ENCODE measurements at places on chromosomes 2 and 18.
A peak's percentile ranks its signal among the peaks of the same experiment; 100 is the strongest.

GRCh38 chr2:208807756-208808155, 401.2 kb downstream of the PTH2R start:
- DNase-seq, result no peak

- no peak for DNase-seq
Observed at GRCh38 chr2:175620106-175620505, 382.0 kb downstream of the LNPK start.

- no peak for DNase-seq
Observed at GRCh38 chr2:120018549-120018948, 5.7 kb downstream of the EPB41L5 start.

DNA sequence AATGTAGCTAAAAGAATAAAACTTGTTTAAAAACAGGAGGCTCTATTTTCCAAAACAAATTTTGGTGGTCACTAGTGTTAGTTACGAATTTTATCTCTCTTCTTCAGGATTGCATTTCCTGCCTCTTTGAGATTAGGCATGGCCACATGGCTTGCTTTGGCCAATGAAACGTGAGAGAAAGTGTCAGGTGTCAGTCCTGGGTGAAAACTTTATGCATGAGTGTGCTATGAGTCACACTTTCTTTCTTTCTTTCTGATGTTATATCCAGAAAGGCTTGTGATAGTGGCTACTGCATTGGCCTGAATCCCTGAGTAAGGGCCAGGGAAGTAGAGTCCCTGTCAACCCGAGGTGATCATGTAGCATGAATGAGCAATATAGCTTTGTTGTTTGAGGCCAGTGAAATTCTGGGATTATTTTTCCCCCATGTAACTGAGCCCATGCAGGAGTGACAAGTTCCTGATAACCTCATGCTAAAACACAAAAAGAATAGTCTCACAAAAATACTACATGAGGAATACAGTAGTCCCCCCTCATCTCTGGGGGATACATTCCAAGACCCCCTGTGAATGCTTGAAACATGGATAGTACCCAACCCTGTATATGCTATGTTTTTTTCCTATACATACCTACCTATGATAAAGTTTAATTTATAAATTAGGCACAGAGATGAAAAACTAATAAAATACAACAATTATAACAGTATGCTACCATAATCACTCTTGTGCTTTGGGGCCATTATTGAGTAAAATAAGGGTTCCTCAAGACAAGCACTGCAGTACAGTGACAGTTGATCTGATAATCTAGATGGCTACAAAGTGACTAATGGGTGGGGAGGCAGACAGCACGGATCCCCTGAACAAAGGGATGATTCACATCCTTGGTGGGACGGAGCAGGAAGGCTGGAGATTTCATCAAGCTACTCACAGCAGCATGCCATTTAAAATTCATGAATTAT, 109.5 kb downstream of the CDC42EP3 start:
- peak; percentile 67 for DNase-seq

- no peak for DNase-seq
Observed at GRCh38 chr2:225806105-225806504, 406.6 kb downstream of the NYAP2 start.

- no peak for DNase-seq
Observed at GRCh38 chr18:79418236-79418635, 22.5 kb downstream of the NFATC1 start.

- peak; percentile 60 for DNase-seq
Observed at GRCh38 chr2:46615986-46616485, 136.7 kb downstream of the TMEM247 start.

DNA sequence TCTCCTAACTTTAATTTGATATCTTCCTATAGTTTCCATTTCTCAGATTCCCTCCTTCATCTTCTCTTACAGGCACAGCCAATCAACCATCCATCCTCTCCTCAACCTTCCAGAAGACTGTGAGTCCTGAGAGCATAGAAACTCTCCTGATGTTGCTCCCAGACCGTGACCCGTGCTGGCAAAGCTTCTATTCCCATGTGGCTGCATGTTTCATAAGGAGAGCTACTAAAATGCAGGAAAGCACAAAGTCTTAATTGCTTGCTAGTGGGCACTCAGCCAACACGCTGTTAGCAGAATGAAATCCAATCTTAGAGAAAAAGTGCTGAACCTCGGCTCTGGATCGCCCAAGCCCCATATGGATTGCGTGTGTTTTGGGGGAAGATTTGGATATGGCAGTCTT, 1244.7 kb upstream of the ZEB2 start:
- no peak for DNase-seq

DNA sequence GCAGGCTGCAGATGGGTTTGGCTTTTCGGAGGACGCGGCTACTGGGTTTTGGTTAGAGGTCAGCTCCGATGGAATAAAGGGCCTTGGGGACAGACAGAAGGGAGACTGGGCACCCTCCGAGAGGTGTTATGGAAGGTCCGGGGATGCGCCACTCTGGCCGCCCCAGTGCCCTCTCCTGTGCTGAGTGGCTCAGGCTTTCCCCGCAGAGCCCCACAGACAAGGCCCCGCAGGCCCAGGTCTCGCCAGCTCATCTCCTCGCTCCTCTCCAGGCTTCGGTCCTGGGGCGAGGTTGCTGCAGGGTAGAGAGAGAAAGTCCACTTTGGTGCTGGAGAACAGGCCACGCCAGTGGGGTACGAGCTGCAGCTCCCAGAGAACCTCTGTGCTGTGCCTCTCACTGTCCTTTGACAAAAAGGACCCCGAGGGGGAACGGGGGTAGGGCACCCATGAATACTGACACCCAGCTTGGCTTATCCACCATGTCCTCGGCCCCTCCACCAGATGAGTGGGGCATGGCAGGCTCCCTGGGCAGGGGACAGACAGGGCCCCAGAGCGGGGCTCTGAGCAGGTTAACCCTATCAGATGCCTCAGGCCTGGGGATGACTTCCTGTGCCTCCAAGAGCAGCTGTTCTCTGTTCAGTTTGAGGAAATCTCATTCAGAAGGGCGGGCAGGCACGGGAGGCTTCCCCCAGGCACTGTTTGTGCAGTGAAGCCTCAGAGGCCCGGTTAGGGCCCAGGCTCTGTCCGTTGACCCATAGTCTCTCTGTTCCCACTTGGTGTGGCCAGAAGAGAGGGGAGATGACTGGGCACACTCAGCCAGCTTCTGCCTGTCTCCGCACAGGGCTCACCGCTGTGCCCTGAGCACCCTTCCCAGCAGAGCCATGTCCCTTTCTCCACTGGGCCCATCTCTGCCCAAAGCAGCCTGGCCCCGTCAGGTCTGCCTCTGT, 15.7 kb upstream of the CNNM3 start:
- no peak for DNase-seq

GRCh38 chr2:232831496-232831895, 38.6 kb upstream of the SNORC start:
- DNase-seq, result no peak

GRCh38 chr2:162372818-162373217, 28.9 kb downstream of the GCA start:
- no peak for DNase-seq

DNA sequence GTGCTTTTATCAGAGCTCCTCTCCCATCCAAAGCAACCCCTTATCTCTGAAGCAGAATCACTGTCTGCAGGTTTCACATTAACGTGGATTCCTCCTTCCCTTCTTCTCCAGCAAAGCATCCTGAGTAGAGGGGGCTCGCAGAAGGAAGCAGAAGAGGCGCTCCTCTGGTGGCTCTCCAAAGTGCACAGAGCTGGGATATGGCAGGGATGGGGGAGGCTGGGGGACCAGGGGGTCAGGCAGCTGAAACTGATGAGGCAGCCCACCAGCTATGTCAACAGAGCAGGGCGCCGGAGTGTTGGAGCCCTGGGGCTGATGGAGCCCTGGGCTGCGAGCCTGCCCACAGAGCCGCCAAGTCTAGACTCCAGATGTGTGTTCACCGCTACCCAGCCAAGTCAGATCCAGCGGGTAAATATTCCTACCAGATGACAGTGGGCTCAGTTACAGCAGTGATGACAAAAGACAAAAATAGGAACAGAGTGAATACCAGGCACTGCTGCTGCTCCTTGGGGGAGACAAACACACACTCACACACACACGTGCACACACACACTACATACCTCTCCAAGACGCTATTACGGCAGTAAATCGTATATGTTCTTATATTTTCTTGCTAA, 678.3 kb upstream of the ID2 start:
- DNase-seq, result peak; percentile 55

GRCh38 chr2:167544602-167545001, 656.3 kb downstream of the XIRP2 start:
- no peak for DNase-seq

GRCh38 chr2:219228041-219228910, 1.2 kb downstream of the ATG9A start:
- DNase-seq, result peak; percentile 50

- no peak for DNase-seq
Observed at GRCh38 chr18:22828171-22828570, 105.0 kb upstream of the RBBP8 start.

DNA sequence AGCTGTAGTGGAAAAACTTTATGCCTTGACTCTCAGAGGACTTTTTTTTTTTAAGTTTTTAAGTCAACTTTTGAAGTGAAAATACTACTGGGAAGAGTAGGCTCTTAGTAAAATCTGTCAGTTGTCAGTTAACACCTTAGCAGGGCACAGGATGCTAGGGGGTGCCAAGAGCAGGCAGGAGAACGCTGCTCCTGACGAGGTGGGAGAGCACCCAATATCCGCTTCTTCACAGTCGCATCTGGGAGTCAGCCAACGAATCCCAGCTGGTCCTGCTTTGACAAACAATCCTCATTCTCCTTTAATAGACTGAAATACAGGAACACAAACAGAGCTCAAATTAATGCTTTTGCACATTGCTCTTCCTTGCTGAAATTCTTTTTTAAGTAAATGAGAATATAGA, 709.5 kb upstream of the ACVR2A start:
- DNase-seq, result no peak

Data from erythroblast (primary cell).